Muscle of arm (tissue), 14 donors: ENCODE measurements at places on chromosomes 13 and 19.

GRCh38 chr13:51152701-51153100, 41.6 kb upstream of the C13orf42 start:
- DNase-seq: no peak

GRCh38 chr13:77544355-77544754, 8.8 kb downstream of the SCEL start:
- peak; percentile 89 for DNase-seq

DNA sequence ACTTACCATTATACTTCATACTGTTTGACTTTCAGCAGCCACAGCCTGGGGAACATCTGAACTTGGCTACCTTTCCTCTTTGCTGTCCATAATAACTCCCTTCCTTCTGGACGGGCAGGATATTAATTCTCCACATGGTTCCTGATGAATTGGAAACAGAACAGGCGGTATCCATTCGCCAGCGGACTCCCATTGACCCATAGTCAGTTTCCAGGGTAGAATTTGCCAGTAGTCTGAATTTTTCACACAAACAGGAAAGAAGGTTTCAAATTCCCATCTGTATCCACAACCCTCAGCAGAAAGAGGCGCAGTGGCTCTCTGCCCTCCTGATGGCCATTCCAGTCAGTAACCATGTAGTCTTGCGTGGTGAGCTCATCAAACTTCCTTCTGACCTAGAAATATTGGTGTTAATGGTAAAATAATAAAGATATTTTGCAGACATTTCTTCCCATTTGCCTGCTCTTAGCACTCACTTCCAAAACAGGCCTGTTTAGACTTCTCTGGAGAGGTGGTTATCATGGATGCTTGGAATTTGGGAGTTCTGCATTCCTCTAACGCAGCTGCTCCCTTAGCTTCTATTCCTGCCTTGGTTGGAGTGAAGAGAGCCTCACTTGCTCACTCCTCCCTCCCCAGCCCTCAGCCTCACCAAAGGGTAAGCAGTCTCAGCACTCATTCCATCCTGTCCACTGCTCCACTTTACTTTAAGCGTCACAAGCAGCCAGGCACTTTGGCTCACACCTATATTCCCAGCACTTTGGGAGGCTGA, 75.0 kb upstream of the OXGR1 start:
- peak; percentile 45 for DNase-seq

DNA sequence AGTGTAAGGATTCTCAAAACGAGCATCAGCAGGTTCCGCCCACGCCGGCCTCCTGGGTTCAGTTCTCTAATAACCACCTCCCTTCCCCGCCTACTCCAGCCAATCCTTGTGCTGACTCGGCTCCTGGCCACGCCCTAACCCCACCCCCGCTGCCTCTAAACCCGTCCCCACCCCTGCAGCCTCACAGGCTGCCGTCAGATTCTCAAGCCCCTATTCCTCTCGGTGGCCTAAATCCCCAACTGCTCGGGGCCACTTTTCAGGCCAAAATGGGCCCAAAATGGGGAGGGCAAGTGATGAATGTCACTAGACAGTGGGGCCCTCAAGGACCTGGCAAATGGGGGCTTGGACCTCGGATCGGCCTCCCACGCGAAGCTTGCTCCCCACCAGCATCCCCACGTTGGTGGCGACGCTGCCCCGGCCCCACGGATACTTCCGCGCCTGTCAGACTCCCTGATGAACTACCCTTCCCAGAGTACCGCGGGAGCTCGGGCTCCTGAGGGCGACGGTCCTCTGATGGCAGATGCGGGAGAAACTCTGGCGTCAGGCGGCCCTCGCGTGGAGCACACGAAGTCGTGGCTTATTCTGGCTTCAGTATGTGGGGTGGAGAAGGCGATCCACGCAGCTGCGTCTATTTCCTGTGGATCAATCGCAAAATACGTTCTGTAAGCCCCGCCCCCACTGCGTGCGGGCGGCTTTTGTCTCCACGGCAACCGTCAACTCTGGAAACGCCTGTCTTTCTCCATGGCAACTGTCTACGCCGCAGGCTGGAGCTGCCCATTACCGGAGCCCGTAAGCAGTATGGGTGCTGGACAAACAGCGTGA, 24.8 kb downstream of the ZNF473 start:
- peak; percentile 62 for DNase-seq

DNA sequence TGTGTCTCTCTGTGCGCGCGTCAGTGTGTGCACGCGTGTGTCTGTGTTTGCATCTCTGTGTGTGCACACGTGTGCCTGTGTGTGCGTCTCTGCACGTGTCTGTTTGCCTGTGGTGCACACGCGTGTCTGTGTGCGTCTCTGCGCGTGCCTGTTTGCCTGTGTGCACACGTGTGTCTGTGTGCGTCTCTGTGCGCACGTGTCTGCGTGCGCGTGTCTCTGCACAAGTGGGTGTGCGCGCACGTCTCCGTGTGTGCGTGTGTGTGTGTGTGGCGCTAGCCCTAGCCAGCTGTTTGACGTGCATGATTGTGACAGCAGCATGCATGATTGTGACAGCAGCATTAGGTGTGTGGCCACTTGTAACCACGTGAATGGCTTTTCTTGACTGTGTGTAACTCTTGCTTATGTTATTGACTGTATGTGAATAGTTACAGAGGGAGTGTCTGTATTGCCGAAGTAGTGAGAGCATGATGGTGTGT, 31.1 kb downstream of the ZNF146 start:
- no peak for DNase-seq

DNA sequence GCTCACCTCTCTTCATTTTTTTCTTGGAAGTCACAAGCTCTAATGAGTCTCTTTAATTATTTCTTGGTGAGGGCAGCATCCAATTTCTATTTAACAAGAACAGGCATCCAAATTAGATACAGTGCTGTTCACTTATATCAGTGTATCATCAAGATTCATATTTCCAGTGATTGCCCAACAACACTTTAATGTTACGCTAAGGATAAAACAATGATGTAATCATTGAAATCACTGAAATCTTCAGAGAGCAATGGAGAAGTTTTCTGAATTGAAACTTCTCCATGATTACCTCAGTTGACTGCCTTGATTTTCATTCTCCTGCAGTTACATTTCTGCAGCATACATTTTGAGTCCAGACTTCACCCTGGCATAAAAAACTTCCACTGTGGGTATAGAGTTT, 17.1 kb upstream of the LRCH1 start:
- DNase-seq: no peak

DNA sequence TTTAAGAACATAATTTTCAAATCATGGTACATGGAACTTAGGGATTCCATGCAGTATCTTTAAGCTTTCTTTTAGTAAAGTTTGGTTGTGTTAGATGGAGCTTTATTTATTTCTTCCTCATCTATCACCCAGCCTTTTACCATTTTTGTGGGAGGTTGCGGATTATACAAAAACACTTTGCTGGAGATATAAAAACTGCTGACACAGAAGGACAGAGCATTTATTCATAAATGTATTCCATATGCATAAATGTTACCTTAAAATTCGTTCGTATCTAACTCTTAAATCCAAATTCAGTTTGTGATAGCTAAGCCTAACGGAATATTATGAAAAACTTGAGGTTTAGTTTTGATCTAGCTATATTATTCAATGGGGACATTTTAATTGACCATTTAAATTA, 143.3 kb downstream of the TDRD3 start:
- DNase-seq: no peak

DNA sequence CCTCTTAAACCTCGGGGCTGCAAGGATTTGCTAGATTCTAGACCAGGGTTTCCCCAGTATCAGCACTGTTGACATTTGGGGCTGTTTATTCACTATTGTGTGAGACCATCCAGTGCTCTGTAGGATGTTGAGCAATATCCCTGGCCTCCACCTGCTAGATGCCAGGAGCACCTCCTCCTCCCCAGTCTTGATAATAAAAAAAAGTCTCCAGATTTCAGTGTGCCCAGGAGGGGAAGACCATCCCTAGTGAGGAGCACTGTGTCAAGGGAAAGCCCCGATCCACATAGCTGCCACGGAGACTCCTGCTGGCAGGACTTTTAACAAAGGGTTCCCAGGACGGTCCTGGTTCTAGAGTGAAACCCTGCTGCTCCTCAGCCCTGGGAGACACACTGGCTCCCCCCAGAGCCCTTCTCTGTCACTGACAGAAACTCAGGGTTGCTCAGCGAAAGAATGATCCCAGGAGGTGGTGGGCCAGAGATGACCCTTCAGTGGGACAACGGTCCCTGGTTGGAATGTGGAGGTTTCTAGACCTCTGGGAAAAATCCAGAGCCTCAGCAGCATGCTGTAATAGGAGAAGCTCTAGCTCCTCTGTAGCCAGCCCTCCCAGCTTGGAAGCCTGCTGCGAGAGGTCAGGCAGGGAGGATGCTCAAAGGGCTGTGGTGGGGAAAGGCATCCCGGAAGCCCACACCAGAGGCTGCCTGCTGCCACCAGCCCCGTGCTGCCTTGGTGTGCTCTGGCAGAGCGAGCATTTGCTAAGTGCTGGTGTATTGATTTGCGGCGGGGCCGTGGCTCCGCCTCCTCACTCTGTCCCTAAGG, 20.3 kb downstream of the LYL1 start:
- DNase-seq: no peak

GRCh38 chr19:32404213-32404932, 1.2 kb upstream of the DPY19L3 start:
- DNase-seq: no peak

GRCh38 chr19:13064092-13064489, 38.6 kb downstream of the LYL1 start:
- DNase-seq: no peak

DNA sequence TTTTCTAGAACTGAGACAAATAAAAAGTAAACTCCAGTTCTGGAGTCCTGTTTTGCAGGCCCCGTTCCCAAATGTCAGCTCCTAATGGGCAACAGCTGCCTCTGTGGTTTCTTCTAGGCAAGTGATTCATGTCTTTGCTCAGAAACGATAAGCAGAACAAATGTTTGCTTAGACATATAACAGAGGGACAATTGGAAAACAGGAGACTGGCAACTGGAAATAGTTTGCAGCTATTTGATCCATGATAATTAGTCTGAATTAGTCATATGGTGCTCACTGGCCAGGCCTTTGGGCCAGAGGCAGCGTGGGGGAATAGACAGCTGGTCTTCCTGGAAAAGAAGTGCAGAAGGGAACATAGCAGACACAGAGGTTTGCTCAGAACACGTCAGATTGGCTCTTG, 29.2 kb upstream of the TSHZ3 start:
- peak; percentile 26 for DNase-seq

DNA sequence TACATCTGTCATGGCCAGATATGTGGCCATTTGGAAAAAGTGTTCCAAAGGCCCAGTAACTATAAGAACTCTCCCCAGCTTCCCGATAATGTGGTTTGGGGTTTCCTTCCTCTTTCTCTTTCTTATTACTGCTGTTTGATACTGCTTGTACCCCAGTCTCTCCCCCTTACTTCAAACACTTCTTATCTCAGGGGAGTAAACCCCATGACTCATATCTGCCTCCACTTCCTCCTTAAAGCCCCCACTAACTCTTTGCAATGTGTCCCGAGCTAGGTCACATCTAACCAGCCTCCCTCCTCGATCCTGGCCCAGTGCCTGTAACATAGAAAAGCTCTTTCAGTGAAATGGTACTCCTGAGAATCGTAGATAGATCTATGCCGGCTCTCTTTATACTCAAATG, 82.4 kb upstream of the STARD13 start:
- DNase-seq: no peak

- no peak for DNase-seq
These were observed 260.6 kb downstream of the ATP8A2 start for GRCh38 chr13:25632166-25632888.

DNA sequence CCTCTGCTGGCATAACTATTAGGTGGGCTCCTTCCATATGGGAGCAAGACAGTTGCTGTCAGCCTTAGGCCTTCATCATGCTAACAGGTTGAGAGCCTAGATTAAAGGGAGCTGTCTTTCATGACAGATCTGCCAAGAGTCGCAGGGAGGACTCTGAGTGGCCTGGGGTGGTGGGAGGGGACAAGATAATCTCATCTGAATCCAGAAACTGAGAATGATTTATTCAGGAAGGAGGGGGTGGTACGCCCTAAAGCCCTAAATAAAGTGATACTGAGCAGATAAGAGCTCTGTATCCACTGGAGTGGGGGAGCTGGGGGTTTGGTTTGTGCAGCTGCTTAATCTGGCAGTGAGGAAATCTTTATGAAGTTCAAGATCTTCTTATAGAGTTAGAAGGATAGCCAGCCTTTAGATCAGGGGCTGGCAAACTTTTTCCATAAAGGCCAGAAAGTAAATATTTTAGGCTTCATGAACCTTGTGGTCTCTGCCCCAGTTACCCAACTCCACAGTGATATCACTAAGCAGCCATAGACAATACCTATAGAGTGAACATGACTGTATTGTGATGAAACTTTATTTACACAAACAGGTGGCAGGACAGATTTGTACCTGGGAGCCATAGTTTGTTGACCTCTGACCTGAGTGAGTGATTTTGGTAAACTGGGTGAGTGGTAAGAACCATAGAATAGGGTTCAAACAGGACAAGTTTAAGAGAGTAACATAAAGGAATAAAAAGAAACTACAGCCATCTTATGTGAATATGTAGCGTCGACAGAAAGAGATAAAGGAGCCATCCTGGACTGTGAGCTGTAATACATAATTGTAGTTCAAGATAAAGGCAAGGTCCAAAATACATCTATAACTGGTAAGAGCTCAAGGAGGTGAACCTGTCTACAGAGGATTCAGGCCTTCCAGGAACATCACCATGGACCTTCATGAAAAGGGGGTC, 9.8 kb upstream of the STK24 start:
- DNase-seq: no peak

DNA sequence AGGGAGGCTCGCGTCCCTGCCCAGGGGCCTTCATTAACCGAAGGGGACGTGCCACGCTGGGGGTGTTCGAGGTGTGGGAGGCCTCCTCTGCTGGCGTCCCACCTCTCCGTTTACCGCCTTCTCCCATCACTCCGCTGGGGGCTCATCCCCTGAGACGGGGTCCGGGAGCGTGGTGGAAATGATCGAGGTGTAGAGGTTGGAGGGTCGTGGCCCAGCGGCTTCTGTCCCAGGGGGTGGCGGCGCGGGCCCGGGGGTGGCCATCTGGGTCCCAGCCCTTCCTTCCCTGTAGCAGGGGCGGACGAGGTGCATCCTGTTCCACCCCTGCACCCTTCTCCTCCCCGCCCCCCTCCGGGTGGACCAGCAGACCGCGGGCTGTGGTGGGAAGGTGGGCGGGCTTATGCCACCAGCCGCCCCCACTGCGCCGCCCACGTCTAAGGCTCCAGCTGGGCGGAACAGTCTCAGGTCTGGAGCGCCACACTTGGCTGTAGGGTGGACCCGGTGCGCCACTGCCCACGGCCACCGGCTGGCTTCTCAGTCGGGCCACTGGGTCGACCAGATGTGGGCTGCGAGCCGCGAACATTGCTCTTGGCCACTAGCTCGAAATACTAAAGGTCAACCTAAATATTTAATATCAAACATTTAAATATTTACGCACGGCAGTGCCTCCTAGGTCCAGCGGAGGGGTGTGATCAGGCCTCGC, 69.5 kb downstream of the ZNF723 start:
- DNase-seq: no peak

GRCh38 chr19:23481043-23481442, 85.8 kb upstream of the ZNF91 start:
- no peak for DNase-seq

- DNase-seq: no peak
These were observed 431 bp downstream of the GYS1 start for GRCh38 chr19:48992581-48993174.
